ENCODE measurements at places on chromosomes 12 and 14. TPM values are rescaled to one million over a fixed set of nuclear protein-coding genes. Genes with fewer than 3 reads are reported as not detected.
A peak's percentile ranks its signal among the peaks of the same experiment; 100 is the strongest.

TAS2R50 gene
- 3.1 TPM for total RNA-seq

FLVCR2 gene
- 1.1 TPM for total RNA-seq

DNA sequence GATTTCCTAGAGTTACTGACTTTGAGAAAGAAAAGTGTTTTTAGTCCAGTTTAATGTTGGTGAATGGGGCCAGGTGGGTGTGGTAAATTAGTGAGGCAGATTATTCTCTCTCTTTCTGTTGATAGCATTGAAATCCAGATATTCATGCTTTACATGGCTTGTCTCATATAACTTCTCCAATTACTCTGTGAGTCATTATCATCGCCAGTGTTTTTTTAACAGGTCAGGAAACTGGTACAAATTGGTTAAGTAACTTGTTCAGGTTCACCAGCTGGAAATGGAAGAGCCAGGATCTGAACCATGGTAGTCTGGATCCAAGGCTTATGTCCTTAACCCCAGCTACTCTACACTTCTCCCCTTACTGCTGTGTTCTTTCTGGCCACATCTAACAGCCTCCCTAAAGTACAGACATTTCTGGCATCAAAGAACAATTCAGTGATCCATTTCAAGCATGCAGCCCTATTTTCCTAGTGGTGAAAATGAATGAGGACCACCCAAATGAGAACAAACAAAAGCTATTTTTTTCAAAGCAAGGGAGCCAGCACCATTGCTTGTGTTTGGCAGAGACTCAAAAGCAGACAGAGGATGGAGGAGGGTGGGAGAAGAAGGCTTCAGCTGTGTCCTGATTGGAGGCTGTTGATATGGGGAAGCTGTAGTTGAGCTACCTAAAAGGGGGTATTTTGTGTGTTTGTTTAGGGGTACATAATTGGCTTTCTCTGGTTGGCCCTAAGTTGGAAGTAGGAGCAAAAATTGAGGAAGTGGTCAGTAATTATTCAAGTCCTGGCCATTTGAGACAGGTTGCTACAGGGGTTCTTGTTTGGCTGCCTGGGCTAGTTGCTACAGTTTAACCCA is 1.7 kb downstream of the IRAK3 start:
- DNase-seq = peak; percentile 44

- DNase-seq = peak; percentile 39
Measured at GRCh38 chr12:75666126-75666938, 154.9 kb upstream of the KRR1 start.

- DNase-seq = no peak
Measured at GRCh38 chr12:98612696-98613334, 19.3 kb downstream of the SLC25A3 start.

GRCh38 chr12:110245369-110245772 is 35.7 kb upstream of the ATP2A2 start:
- DNase-seq = no peak

DNA sequence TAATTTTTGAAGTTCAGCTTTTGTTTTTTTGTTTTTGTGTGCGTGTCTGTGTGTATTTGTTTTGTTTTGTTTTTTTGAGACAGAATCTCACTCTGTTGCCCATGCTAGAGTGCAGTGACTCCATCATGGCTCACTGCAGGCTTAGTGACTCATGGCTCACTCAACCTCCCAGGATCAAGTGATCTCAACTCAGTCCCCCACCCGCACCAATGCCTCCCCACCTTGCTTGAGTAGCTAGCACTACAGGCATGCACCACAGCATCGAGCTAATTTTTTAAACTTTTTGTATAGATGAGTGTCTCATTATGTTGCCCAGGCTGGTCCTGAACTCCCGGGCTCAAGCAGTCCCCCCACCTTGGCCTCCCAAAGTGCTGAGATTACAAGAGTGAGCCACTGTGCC is 981.4 kb downstream of the BCL11B start:
- no peak for DNase-seq

- peak; percentile 21 for DNase-seq
Measured at GRCh38 chr12:94046626-94047410, 101.6 kb upstream of the PLXNC1 start.

DNA sequence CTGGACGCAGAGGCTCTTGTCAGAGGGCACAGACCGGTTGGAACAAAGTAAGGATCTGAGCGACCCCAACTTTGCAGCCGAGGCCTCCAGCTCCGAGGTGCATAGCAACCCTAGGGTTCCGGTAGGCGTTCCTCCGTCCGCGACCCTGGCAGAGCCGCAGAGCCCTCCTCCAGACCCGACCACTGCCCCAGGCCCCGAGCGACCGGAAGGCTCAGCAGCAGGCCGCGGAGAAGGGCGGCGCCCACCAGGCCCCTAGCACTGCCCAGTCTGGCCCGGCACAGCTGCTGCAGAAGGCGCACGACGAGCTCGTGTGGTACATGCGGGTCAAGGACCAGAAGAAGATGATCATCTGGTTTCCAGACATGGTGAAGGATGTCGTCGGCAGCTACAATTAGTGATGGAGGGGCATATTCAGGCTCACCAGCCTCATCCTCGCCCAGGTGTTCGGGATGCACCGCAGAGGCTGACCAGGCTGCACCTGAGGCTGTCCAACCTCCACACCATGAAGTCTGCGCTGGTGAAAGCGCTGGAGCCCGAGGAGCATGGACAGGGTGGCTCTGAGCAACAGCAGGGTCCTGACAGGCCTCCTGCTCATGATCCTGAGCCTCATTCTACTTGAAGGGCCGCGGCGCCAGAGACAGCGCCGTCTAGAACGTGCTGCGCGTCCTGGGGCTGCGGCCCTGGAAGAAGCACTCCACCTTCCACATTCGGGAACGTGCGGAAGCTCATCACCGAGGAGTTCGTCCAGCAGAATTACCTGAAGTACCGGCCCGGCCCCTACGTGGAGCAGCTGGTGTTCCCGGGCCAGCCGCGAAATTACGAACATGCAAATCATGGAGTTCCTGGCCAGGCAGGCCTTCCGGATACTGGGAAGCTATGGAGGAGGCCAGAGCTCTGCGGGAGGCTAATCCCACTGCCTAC is 24.5 kb downstream of the CAPS2 start:
- no peak for DNase-seq

All from fibroblast of the aortic adventitia (primary cell).